ENCODE measurements at places on chromosomes 16 and 17.
A peak's percentile ranks its signal among the peaks of the same experiment; 100 is the strongest.

GRCh38 chr16:76941113-76941512 is 249.9 kb upstream of the MON1B start:
- DNase-seq = no peak

DNA sequence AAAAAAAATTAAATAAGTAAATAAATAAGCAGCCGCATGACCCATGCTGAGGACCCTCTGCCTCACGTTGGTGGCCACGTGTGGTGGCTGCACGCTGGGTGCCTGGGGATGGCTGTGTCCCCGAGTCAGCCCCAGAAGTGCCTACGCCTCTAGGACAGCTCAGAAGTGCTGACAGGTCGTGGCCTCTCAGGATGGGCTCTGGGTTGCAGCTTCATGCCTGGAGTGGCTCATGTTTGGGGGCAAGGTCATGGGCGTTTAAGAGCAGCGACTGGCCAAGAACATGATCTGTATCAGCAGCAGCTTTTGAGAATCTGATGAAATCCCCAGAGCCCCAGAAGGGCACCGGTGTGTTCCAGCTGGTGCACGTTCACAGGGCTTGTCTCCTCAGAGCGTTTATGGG is 26.8 kb upstream of the CAPN15 start:
- DNase-seq = no peak

GRCh38 chr17:81666092-81666341 is 388 bp downstream of the OXLD1 start:
- no peak for DNase-seq

- no peak for DNase-seq
Measured at GRCh38 chr17:38672788-38673706, 1.7 kb downstream of the EPOP start.

- no peak for DNase-seq
Measured at GRCh38 chr16:52812678-52813556, 239.8 kb downstream of the CHD9NB start.

DNA sequence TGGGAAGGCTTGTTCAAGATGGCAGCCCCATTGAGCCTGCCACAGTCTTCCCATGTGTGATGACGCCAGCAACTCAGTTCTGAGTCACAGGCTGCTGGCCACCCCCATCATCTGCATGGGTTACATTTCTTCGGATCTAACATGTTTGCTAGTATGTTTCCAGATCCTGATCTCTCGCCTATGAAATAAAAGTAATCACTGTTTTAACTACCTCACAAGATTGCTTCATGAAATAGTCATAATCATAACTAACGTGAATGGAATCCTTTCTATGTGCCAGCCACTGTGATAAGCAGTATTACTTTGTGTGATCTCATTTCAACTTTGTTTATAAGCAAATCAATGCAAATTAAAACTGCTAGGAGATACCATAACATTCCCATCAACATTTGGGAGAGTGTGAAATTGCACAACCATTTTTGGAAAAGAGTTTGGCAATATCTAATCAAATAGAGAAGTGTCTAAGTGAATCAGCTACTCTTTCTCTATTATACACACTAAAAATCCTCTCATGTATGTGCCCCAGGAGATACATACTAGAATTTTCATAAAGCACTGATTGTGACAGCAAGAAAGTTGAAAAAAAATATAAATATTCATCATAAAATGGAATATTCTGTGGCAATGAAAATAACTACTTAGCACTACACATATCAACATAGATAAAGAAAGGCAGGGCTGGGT is 300.2 kb upstream of the IRX5 start:
- DNase-seq = no peak

- no peak for DNase-seq
Measured at GRCh38 chr17:29722411-29723198, 99.9 kb upstream of the CORO6 start.

GRCh38 chr16:70638814-70639792 is 7.3 kb upstream of the IL34 start:
- DNase-seq = no peak

- peak; percentile 38 for DNase-seq
Measured at GRCh38 chr17:19338031-19338990, 24.2 kb downstream of the B9D1 start.

DNA sequence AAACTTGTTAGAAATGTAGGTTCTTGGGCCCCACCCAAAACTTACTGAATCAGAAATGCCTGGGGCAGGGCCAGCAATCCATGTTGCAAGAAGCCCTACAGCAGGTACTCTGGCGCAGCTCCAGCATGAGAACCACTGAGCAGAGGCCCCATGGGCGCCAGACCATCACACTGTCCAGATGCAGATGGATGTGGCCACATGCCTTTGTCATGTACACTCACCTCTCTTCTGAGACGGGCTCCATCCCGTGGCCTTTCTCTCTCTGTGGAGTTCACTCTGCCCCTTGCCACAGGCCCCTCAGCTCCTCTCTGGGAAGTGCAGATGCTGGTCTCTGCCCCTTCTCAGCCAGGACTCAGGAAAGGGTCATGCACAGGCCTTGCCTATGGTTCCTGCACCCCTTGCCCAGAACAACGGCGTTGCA is 2.3 kb upstream of the CCNF start:
- DNase-seq = no peak

DNA sequence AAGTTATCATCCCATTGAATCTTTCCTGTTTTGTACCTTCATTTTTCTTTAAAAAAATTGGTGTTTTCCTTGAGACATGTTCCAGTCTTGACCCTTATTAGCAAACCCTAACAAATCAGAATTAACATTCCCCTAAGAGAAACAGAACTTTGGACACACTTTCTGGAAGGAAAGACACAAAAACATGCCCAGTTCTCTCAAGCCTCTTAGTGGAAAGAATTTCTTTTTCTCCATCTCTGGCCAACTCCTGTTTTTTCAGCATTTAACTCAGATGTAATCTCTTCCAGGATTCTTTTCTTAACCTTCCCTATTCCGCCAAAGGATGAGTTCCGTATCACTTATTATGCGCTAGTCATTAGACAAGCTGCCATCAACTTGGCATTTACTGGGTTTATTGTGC is 23.9 kb upstream of the CDH8 start:
- no peak for DNase-seq

DNA sequence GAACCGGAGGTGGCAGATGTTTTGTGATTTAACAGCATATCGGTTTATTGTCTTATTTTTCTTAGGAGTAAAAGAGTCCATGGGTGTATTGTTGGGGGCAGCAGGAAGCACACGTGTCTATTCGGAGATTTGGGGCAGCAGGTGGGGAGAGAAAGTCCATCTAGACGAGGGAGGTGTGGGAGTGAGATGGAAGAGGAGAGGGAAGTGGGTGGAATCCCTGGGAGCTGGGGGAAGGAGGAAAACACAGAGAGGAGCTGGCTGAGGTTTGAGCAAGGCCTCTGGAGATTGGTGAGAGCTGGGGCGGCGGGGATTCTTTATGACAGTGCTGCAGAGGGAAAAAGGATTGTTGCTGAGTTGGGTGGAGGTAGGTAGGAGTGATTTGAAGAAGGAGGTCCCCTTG is 72.1 kb downstream of the PRKCB start:
- DNase-seq = no peak

- DNase-seq = no peak
Measured at GRCh38 chr16:57486858-57487834, 853 bp upstream of the DOK4 start.

DNA sequence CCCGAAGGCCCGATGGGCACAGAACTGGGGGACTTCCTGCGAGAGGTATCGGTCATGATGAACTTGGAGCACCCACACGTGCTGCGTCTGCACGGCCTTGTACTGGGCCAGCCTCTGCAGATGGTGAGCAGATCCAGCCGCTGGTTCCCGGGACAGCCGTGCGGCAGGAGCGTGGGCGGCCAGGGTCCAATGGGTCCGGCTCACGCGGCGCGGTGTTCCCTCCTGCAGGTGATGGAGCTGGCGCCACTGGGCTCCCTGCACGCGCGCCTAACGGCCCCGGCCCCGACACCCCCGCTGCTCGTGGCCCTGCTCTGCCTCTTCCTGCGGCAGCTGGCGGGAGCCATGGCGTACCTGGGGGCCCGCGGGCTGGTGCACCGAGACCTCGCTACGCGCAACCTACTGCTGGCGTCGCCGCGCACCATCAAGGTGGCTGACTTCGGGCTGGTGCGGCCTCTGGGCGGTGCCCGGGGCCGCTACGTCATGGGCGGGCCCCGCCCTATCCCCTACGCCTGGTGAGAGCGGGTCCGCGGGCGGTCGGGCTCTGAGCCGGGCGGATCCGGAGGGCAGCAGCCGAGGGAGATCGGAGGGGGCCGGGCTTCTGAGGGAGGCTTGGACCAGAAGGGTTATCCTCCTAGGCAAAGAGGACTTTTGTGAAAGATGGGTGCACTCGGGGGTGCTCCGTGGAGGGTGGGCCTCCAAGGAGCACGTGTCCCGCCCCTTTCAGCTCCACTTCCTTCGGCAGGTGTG is 3.0 kb downstream of the TNK1 start:
- peak; percentile 70 for DNase-seq

- DNase-seq = no peak
Measured at GRCh38 chr16:84913315-84913714, 93.5 kb downstream of the CRISPLD2 start.

DNA sequence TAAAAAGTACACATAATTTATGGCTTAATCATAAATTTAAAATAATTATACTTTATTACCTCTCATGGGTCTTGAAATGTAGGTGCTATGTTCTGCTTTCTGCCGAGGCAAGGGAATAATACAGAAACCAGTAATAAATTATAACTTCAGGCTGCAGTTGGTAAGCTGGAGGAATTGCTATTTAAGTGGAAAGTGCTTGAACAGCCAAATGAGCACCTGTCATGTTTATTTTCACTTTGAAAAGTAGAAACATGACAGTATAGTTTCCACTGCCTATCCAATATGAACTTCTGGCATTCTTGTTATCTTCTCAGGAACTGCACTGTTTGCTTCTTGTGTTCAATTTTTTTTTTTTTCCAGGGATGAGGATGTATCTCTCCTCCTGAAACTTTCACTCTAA is 146.0 kb downstream of the FTO start:
- no peak for DNase-seq

DNA sequence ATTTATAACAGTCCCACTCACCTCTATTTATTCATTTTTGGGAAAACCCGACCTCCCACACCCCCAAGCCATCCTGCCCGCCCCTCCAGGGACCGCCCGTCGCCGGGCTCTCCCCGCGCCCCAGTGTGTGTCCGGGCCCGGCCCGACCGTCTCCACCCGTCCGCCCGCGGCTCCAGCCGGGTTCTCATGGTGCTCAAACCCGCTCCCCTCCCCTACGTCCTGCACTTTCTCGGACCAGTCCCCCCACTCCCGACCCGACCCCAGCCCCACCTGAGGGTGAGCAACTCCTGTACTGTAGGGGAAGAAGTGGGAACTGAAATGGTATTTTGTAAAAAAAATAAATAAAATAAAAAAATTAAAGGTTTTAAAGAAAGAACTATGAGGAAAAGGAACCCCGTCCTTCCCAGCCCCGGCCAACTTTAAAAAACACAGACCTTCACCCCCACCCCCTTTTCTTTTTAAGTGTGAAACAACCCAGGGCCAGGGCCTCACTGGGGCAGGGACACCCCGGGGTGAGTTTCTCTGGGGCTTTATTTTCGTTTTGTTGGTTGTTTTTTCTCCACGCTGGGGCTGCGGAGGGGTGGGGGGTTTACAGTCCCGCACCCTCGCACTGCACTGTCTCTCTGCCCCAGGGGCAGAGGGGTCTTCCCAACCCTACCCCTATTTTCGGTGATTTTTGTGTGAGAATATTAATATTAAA is 638 bp upstream of the TMEM88 start:
- DNase-seq = no peak

- DNase-seq = no peak
Measured at GRCh38 chr16:84996365-84996764, 15.0 kb downstream of the ZDHHC7 start.

DNA sequence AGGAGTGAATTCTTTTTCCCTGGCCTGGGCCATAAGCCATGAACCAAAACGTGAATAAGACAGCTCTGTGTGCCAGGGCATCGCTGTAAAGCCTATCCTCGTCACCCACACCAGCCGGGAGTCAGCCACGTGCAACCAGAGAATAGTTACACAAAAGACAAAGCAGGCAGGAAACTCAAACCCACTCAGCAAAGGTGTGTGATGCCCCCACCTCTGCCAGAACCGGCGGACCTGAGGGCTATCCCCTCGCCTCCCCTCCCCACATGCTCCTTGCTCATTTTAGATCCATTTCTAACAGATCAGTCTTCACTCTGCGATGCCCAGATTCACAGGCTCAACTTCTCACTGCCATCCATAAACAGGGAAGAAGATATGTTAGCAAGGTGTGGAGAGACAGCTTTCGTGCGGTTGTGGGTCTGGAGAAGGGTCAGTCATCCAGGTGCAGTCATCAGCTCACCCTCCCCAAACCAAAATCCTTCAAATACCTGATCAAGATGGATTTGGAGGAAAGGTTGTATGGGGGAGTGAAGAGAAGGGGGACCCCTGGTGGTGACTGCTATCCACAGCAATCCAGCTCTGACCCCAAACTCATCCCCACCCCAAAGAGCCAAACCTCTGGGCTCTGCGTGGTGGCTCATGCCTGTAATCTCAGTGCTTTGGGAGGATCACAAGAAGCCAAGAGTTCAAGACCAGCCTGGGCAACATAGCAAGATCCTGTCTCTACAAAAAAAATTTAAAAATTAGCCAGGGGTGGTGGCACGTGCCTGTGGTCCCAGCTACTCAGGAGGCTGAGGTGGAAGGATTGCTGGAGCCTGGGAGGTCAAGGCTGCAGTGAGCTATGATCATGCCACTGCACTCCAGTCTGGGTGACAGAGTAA is 219.2 kb downstream of the C16orf78 start:
- no peak for DNase-seq

DNA sequence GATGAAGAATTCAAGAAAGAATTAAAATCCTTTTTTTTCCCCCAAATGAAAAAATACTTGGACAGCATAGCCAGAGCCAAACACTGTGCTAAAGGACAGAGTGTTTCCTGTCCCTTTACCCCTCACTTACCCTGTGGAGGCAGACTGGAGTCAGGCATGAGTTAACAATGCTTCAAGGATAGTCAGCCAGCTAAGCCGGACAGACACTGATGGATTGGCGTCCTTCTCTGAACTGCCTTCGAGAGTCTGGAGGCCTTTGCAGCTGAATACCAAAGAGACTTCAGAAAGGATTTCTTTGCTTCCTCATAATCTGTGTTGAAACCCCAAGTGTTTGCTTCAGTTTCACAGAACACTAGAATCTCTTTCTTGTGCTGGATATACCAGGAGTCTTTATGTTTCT is 4.6 kb downstream of the METTL9 start:
- DNase-seq = no peak

- no peak for DNase-seq
Measured at GRCh38 chr17:38453951-38454421, 25.7 kb downstream of the ARHGAP23 start.

DNA sequence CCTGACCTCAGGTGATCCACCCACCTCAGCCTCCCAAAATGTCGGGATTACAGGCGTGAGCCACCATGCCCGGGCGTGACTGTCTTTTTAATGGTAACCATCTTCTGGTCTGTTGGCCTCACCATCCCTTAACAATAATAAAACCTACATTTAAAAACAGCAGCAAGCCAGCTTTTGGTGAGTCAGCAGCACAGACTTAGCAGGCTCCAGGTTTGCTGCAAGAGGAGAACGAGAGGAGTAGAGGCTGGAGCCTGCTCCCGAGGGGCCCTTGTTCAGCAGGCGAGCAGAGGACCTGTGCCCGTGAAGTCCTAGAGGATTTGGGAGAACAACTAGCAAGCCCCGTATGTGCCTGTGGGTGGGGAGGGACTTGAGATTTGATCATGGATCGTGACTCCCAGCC is 35.7 kb downstream of the MYH13 start:
- DNase-seq = no peak

- no peak for DNase-seq
Measured at GRCh38 chr16:84334058-84334457, 34.3 kb upstream of the ATP2C2 start.

Measured in T-helper 22 cell (primary cell).